ENCODE measurements at places on chromosomes 3 and 15. TPM values are rescaled to one million over a fixed set of nuclear protein-coding genes. Genes with fewer than 3 reads are reported as not detected.

TGM4 gene
- total RNA-seq = under 0.01 TPM

PCOLCE2 gene
- total RNA-seq = 122 TPM

SMAD6 gene
- total RNA-seq = 37.2 TPM

CASR gene
- total RNA-seq = not detected

Data from bronchial smooth muscle cell (primary cell).